NCI-H2227 treated with DMSO at 0.1 percent for 48 hours (cell line): ENCODE measurements at places on chromosomes 2 and 18.

GRCh38 chr2:9565436-9566153, 10.0 kb upstream of the ADAM17 start:
- peak; percentile 78 for DNase-seq

GRCh38 chr2:163247156-163247846, 408.7 kb upstream of the KCNH7 start:
- DNase-seq: no peak

DNA sequence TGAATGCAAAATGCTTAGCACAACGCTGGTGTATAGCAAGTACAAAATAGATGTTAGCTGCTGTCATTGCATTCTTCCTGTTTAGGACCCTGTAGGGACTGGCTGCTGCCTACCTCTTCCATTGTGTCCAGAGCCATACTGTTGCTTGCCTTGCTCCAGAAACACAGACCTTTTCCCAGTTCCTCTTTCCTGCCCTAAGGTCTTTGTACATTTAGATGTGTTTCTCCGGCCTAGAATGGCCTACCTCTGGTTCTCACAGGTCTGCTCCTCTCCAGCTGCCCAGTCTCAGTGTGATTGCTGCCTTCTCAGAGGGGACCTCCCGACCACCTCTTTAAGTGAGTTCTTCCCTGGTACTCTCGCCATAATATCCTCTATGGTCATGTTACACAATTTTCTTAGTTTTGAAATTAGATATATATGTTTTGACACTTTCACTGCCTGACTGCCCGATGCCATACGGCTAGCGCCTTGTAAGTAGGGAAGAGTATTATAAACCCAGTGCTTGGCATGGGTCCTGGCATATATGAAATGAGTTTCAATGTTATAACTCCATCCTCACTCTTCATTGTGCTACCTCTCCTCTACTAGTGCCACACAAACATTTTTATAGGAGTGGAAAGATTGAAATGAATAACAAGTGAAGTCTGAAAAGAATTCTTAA, 48.3 kb downstream of the RFTN2 start:
- no peak for DNase-seq

- DNase-seq: no peak
Measured at GRCh38 chr2:46284260-46284659, 12.9 kb upstream of the EPAS1 start.

GRCh38 chr2:231362555-231363184, 32.8 kb upstream of the B3GNT7 start:
- DNase-seq: no peak

GRCh38 chr2:71453404-71454220, at the start of gene DYSF:
Gene DYSF, plus strand, starts transcription at chr2:71453561.
- peak; percentile 7 for DNase-seq

GRCh38 chr2:30296496-30296895, 65.2 kb downstream of the LBH start:
- DNase-seq: no peak
